Kidney tubule cell (primary cell): ENCODE measurements at places on chromosomes 16 and 17.

- DNase-seq: no peak
Measured at GRCh38 chr16:89111263-89111662, 17.6 kb downstream of the ACSF3 start.

DNA sequence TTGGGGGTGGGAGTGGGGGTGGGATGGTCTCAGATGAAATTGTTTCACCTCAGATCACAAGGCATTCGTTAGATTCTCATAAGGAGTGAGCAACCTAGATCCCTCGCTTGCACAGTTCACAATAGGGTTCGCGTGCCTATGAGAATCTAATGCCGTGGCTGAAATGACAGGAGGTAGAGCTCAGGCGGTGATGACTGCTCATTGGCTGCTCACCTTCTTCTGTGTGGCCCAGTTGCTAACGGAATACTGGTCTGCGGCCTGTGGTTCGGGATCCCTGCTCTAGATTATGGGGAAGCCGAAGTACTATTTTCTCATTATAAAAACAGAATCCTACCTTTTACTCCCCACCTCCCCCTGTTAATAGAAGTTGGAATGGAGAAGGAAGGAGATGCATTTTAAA is 18.9 kb downstream of the CLTC start:
- no peak for DNase-seq

GRCh38 chr17:45170931-45171337 is 9.3 kb downstream of the HEXIM2 start:
- peak; percentile 84 for DNase-seq

- peak; percentile 61 for DNase-seq
Measured at GRCh38 chr17:15233022-15233805, 31.9 kb downstream of the PMP22 start.

DNA sequence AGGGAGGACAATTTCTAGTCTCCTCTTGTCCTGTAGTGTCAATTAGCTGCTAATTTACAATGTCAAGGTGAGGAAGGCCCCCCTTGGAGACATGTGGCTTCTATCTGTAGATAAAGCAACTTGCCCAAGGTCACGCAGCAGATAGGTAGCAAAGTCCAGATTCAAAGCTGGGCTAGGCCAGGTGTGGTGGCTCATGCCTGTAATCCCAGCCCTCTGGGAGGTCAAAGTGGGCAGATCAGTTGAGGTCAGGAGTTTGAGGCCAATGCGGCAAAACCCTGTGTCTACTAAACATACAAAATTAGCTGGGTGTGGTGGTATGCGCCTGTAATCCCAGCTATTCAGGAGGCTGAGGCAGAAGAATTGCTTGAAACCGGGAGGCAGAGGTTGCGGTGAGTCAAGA is 11.1 kb downstream of the TRPV3 start:
- no peak for DNase-seq

DNA sequence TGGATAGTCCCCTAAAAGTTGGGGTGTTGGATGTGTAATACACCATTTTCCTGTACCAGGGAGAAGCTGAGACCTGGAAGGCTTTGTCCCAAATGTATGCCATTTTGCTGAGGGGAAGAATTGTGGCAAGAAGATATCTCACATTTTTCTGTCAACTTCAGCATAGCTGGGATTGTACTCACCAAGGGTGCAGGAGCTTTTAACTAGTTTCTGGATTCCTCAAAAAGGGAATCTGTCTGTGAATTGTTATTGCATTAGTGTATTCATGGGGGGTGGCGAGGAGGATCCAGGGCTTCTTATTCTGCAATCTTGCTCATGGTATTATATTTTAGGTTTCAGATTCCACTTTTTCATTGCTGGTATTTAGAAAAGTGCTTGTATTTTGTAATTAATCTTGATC is 208.2 kb upstream of the MYOCD start:
- DNase-seq: no peak
